ENCODE measurements at places on chromosomes 13 and 19. TPM values are rescaled to one million over a fixed set of nuclear protein-coding genes. Genes with fewer than 3 reads are reported as not detected.

PLVAP gene
- total RNA-seq = 0.77 TPM

ZNF708 gene
- 20.0 TPM for total RNA-seq

CYP2A6 gene
- total RNA-seq = not detected

SELENOV gene
- total RNA-seq = not detected

STOML3 gene
- not detected for total RNA-seq

LILRA5 gene
- total RNA-seq = not detected

MBD3L3 gene
- total RNA-seq = not detected

NOVA2 gene
- 10.7 TPM for total RNA-seq

GRCh38 chr13:56755181-56755935 lies 385.4 kb upstream of the PRR20A start:
- no peak overlapping the region for H3K4me3 ChIP-seq
- no peaks in the 10 kb centered on the region for H3K27me3 ChIP-seq
- H3K27ac ChIP-seq = no peak overlapping the region
- no peaks in the 10 kb centered on the region for H3K36me3 ChIP-seq

DNA sequence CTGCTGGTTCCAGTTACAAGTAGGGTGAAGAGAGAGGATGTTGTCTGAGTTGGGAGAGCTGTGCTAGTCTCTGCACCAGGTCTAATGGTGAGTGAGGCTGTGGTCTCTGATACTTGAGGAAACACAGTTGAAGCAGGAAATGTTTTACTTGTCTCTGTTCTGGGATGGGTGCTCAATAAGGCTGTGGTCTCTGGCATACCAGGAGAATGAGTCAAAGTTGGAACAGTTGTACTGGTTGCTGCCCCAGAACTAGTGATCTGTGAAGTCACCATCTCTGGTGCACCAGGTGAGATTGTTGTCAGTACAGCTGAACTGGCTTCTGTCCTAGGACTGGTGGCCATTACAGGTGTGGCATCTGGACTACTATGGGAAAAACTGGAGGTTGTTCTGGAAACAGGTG lies 74.7 kb downstream of the MUC16 start:
- H3K27ac ChIP-seq = no peak overlapping the region
- no peaks in the 10 kb centered on the region for H3K4me1 ChIP-seq
- peak; percentile 2 for DNase-seq
- no peaks in the 10 kb centered on the region for H3K27me3 ChIP-seq

GRCh38 chr13:68173111-68173510 lies 943.0 kb upstream of the PCDH9 start:
- H3K36me3 ChIP-seq = no peaks in the 10 kb centered on the region
- H3K4me1 ChIP-seq = peaks cover 7% of the 10 kb centered on the region
- no peak overlapping the region for H3K27ac ChIP-seq
- DNase-seq = peak; percentile 71
- H3K4me3 ChIP-seq = no peak overlapping the region
- H3K27me3 ChIP-seq = no peaks in the 10 kb centered on the region

- H3K4me3 ChIP-seq = no peak overlapping the region
- no peaks in the 10 kb centered on the region for H3K36me3 ChIP-seq
Observed at GRCh38 chr19:38304866-38305429, 897 bp downstream of the C19orf33 start.

- no peaks in the 10 kb centered on the region for H3K36me3 ChIP-seq
- H3K27me3 ChIP-seq = no peaks in the 10 kb centered on the region
- DNase-seq = peak; percentile 76
- H3K4me1 ChIP-seq = peaks cover 3% of the 10 kb centered on the region
Observed at GRCh38 chr13:92175330-92175729, 776.9 kb downstream of the GPC5 start.

- peaks cover 3% of the 10 kb centered on the region for H3K4me1 ChIP-seq
- no peak for DNase-seq
- H3K36me3 ChIP-seq = no peaks in the 10 kb centered on the region
- H3K27me3 ChIP-seq = peaks cover 3% of the 10 kb centered on the region
- no peak overlapping the region for H3K4me3 ChIP-seq
- no peak overlapping the region for H3K27ac ChIP-seq
Observed at GRCh38 chr19:30069535-30070197, 127.6 kb downstream of the URI1 start.

GRCh38 chr13:103140001-103140671 lies 73.9 kb upstream of the SLC10A2 start:
- no peaks in the 10 kb centered on the region for H3K4me1 ChIP-seq
- H3K27ac ChIP-seq = no peak overlapping the region
- no peaks in the 10 kb centered on the region for H3K27me3 ChIP-seq
- no peak for DNase-seq
- no peaks in the 10 kb centered on the region for H3K36me3 ChIP-seq

GRCh38 chr19:43674596-43674995 lies 4.6 kb upstream of the PLAUR start:
- H3K27ac ChIP-seq = no peak overlapping the region
- no peak for DNase-seq
- H3K36me3 ChIP-seq = no peaks in the 10 kb centered on the region
- no peaks in the 10 kb centered on the region for H3K27me3 ChIP-seq
- no peak overlapping the region for H3K4me3 ChIP-seq

DNA sequence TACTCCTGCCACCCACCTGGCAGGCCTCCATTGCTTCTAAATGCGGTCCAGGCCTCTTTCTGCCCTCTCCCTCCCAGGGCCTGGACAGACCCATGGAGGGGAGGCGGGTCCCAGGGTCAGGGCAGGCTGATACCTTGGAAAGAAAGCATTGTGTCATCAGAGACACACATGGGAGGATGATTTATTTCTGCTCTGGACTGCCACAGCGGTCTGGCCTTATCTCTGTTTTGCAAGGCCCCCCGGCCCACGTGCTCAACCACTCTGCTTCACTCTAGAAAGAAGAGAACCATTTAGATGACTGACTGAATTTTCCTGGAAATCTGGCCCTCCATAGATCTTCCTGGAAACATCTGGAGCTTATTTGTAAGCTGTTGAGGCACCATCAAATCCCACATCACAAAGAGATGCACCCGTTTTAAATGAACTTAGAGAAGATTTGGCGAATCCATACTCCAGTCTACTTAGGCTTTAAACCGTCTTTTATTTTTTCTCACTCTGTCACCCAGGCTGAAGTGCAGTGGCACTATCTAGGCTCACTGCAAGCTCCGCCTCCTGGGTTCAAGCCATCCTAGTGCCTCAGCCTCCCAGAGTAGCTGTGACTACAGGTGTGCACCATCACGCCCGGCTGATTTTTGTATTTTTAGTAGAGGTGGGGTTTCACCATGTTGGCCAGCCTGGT lies 48.3 kb upstream of the URI1 start:
- H3K4me1 ChIP-seq = no peaks in the 10 kb centered on the region
- no peaks in the 10 kb centered on the region for H3K36me3 ChIP-seq
- H3K27me3 ChIP-seq = no peaks in the 10 kb centered on the region
- DNase-seq = no peak

DNA sequence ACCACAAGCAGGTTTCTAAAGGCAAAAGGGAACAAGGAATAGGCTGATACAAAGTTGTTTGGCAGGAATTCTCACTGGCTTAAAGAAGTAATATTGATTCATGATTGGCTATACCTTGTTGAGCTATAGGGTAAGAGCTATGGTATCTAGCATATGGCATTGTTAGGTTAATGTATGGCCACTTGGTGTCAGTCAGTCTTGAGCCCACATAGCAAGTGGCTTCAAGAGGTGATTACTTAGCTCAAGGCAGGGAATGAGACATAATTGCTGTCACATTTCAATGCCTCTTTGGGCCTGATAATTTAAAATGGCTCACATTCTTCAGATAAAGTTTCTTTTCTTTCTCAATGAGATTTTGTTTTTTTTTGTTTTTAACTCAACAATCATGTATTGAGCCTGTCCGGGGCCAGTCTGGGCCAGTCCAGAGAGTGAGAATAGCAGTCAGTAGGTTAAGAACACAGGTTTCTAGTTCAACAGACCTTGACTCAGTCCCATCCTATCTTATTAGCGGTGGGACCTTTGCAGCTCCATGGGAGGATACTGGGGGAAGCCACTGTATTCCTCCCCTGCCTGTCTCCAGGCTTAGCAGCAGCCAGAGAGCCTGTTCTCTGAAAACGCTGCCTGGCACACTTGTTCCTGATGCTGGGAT lies 45.8 kb upstream of the RCBTB2 start:
- no peak overlapping the region for H3K4me3 ChIP-seq
- H3K36me3 ChIP-seq = no peaks in the 10 kb centered on the region
- H3K27ac ChIP-seq = no peak overlapping the region
- H3K4me1 ChIP-seq = no peaks in the 10 kb centered on the region
- DNase-seq = no peak

- no peak overlapping the region for H3K4me3 ChIP-seq
- peak; percentile 29 for DNase-seq
- H3K27ac ChIP-seq = no peak overlapping the region
- H3K27me3 ChIP-seq = no peaks in the 10 kb centered on the region
- no peaks in the 10 kb centered on the region for H3K36me3 ChIP-seq
Observed at GRCh38 chr19:7340959-7341837, 7.5 kb upstream of the ARHGEF18 start.

DNA sequence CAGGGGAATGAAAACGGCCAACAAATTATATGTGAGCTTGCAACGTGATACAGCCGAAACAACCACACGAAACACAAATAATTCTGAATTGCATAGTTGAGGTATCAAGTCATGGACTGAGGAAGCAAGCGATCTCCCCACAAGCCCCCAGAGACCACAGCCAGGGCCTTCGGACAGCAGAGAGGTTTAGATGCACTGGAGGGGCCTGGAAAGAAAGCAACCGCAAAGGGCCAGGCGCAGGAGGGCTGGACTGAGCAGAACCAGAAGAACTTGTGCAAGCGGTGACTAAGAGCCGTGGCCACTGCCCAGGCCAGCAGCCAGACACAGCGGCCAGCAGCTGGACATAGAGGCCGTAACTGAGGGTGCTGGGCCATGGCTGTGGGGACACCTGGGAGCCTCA lies 131.4 kb downstream of the TNFRSF19 start:
- H3K4me1 ChIP-seq = peaks cover 15% of the 10 kb centered on the region
- DNase-seq = peak; percentile 83
- no peaks in the 10 kb centered on the region for H3K27me3 ChIP-seq
- no peaks in the 10 kb centered on the region for H3K36me3 ChIP-seq

DNA sequence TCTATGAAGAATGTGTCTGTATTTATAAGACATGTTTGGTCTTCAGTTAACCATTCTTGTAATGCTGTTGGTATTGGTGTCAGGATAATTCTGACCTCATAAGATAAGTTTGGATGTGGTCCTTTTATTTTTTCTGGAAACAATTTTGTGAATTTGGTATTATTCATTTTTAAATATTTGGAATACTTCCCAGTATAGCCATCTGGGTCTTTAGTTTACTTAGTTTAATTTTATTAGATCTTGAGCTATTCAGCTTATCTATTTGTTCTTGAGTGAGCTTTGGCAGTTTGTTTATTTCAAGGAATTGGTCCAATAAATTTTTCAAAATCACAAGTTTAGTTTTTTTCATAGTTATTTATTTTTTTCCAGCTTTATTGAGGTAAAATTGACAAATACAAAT lies 335.4 kb upstream of the PCDH20 start:
- peak; percentile 2 for DNase-seq
- H3K36me3 ChIP-seq = no peaks in the 10 kb centered on the region
- no peak overlapping the region for H3K4me3 ChIP-seq
- no peak overlapping the region for H3K27ac ChIP-seq

DNA sequence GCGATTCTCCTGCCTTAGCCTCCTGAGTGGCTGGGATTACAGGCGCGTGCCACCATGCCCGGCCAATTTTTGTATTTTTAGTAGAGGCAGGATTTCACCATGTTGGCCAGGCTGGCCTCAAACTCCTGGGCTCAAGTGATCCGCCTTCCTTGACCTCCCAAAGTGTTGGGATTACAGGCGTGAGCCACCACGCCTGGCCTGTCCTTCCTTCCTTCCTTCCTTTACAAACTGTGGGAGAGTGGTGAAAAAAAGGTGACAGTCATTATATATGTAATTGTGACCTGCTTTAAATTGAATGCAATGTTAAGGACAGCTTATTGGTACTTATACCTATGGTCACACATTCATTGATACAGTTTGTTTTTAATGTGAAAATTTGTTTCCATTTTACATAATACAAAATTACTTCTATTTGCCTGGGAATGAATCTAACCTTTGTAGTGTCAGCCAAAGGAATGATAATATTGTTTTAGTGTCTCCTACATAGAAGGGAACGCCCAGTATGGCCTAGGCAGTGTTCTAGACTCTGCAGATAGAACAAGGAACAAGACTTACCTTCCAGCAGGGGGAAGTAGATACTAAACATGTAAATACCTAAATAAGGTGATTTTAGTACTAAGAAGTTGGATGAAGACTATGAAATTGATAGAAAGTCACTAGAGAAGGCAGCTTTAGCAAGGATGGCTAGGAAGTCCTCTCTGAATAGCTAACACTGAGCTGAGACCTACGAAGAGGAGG lies 146.3 kb downstream of the GGACT start:
- no peak overlapping the region for H3K27ac ChIP-seq
- H3K27me3 ChIP-seq = no peaks in the 10 kb centered on the region
- no peaks in the 10 kb centered on the region for H3K36me3 ChIP-seq

Data from astrocyte (in vitro differentiated cells and primary cell).